ENCODE measurements at places on chromosomes 12 and 14.

GRCh38 chr14:64722842-64723447 is 18.7 kb downstream of the PLEKHG3 start:
- DNase-seq, result no peak

DNA sequence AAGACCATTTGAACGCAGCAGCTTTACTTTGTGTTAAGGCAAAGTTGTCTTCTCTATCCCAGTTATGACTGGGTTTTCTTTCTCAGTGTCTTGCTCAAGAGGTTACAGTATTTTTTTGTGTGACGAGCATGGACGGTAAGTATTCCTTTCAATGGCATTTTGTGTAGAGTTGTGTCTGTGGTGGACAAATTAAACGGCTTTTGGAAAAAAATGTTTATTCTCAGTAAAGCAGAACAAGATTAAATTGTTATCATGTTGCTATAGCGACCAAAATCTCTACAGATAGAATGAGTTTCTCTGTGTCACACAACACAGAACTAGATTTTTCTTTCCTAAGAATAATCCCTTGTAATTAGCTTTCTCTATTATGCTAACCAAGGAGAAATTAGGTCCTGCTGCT is 417.1 kb downstream of the AEBP2 start:
- peak; percentile 43 for DNase-seq

DNA sequence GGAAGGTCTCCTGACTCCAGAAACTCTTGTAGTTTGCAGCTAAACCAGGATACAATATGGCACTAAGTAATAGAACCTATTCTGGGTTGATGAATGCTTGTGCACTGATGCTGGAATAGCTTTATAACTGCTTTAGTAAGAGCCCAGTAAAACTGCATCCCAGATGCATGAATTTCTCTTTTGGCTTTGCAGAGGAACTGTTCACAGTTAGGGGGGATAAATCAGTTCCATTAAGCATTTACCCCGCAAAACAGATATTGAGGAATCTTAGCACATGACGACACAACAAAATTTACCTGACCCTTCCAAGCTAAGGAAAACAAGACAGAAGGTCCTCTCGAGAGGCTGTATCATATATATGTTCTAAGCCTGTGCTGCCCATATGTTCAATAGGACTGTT is 457.4 kb downstream of the FOXG1 start:
- no peak for DNase-seq

GRCh38 chr14:20986811-20987210 is 3.0 kb upstream of the METTL17 start:
- DNase-seq, result peak; percentile 69

GRCh38 chr14:97224016-97224415 is 426.8 kb downstream of the VRK1 start:
- no peak for DNase-seq

DNA sequence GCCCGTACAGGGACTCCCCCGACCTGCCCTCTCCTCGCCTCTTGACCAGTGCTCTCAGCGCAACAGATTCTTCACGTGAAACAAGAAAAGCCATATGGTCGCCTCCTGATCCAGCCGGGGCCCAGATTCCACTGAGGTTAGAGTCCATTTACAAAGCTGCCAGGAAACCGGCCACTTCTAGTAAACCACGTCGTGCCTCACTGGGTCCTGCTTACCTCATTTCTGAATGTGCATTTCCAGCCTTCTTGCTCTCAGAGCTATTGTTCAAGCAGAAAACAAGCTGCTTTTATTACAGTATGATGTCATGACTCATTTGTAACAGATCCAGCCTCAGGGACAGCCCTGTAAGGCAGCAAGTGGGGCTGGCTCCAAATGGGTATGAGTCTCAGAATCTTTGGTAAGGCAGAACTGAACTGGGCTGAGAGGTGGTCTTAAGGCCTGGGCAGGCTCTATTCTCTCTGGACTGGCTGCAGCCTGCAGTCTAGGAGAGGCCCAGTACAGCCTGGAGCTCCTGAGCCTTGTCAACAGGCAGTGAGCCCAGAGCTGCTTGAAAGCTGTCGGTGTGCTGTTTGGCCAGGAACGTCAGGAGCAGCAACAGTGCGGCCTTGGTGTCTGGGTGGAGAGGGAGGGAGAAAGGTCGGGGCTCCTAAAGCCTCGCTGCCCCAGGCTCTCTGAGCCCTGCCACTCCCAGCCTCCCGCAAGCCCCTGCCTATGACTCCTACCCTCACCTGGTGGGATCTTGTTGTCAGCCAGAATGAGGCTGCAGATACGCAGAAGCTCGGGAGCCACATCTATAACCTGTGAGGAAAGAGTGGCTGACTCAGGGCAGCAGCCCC is 8.3 kb downstream of the REC8 start:
- DNase-seq, result no peak
